ENCODE measurements at places on chromosomes 16 and 17.

DNA sequence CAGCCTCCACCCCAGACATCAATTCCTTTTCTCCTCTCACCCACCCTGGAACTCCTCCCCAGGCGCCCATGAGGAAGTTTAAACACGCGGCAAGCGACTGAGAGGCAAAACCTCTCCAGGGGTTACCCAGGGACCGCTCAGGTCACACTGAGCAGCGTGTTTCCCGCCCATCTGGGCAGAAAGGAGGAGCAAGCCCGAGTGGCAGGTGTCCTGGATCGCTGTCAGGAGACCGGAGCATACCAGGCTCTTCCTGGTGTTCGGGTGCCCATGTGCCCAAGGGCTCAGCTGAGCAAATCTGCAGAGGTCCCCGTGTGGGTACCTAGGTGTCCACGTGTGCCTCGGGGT lies 491 bp downstream of the SLC25A19 start:
- peak; percentile 68 for DNase-seq

DNA sequence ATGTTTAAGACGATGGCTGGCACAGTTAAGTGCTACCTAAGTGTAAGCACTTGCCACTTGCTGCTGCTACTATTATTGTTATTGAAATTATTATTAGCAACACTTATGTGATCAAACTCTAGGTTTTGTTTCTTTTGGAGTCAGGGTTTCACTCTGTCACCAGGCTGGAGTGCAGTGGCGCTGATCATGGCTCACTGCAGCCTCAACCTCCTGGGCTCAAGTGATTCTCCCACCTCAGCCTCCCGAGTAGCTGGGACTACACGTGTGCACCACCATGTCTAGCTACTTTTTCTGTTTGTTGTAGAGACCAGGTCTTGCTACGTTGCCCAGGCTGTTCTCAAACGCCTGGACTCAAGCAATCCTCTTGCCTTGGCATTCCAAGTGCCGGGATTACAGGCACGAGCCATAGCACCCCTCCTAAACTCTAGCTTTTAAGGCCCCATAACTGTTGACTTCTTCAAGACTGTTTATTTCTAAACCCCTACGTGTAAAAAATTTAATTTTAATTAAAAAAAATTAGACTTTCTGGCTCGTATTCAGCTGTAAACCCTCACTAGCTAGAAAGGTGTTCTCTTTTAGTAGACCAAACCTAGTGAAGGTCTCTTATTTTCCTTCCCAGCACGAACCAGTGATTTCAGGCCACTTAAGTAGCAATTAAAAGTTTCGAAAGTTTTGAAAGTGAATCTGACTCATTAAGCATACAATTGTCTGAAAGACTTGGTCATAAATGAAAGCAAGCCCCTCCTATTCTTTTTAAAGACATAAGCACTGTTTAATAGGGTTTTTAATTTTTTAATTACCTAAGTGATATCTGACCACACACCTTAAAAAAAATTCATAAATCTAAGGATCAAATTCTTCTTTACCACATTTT lies 11.7 kb upstream of the SCNN1B start:
- no peak for DNase-seq

- DNase-seq: no peak
Observed at GRCh38 chr16:86477642-86478041, 32.7 kb upstream of the FOXF1 start.

DNA sequence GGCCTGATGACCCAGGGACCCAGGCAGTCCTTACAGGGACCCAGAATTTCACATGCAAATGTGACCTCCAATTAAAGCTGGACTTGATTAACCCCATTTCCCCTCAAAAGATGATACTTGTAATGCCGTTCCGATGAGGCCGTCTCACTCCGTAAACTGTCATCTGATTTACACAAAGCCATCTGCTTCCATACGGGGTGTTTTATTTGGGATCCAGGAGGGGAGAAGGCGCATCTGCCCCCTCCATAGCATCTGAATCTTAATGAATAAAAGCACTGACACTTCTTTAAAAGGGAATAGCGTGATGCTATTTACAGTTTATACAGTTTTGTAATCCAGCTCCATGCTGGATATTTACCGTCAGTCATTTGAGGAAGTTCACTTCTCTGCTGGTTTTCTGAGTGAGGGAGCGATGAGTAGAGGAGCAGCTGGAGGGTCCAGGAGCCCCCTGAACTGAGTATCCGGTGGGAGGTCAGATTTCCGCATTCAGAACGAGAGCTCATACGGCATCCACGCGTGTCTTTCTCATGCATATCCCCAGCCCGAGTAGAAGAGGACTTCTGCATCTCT lies 452.7 kb downstream of the WWOX start:
- DNase-seq: no peak

GRCh38 chr17:39209317-39210092 lies 9.4 kb downstream of the RPL19 start:
- DNase-seq: peak; percentile 35

DNA sequence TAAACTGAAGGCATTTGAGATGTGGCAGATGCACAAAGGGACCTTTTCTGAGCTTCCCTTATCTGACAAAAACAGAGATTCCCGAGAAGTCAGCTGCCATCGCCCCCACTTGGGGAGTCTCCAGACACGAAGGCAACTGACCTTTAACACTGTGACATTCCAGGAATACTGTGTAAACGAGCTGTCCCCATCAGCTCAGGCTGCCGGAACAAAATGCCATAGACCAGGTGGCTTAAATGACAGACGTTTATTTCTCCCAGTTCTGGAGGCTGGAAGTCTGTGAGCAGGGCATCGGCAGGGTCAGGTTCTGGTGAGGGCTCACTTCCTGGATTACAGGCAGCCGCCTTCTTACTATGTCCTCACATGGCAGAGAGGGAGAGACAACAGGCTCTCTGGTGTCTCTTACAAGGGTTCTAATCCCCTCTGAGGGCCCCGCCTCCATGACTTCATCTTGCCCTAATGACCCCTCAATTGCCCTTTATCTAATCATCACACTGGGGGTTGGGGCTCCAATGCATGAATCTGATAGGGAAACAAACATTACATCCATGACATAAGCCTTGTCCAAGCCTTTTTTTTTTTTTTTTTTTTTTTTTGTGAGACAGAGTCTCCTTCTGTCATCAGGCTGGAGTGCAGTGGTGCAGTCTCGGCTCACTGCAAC lies 178.5 kb upstream of the RPL38 start:
- DNase-seq: no peak

DNA sequence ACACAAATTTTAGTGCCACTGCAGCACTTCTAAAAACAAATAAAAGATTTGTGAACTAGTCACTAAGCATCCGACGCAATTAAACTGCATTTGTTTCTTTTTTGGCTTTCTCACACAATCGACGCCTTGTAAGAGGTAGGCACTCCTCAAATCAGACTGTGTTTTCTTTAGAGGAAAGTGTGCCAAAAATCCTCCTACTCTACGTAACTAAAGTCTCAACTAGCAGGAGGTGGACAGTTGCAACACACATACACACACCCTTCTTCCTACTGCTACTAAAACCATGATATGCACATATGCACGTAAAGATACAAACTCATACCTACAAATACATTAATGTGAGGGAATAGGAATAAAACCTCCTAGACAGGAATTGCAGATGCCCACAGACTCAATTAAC lies 844.7 kb upstream of the SOX9 start:
- no peak for DNase-seq

DNA sequence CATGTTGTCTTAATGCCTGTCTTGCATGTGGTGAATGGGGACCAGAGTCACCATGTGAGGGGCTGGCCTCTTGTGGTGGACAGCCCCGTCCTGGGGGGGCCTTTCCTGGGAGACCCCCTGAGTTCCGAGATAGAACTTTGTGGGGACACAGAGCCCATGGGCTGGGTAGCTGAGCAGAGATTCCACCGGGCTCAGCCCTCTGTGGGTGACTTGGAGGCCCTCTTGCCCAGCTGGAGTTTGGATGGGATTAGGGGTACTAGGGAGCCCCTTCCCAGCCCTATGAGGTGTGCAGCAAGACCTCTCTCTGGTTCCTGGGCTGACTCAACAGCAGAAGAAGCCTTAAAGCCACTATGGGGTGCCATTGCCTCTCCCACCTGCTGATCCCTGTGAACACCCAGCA lies 38.1 kb downstream of the MRC2 start:
- DNase-seq: no peak

GRCh38 chr16:66706506-66706880 lies 9.9 kb upstream of the CMTM4 start:
- no peak for DNase-seq

DNA sequence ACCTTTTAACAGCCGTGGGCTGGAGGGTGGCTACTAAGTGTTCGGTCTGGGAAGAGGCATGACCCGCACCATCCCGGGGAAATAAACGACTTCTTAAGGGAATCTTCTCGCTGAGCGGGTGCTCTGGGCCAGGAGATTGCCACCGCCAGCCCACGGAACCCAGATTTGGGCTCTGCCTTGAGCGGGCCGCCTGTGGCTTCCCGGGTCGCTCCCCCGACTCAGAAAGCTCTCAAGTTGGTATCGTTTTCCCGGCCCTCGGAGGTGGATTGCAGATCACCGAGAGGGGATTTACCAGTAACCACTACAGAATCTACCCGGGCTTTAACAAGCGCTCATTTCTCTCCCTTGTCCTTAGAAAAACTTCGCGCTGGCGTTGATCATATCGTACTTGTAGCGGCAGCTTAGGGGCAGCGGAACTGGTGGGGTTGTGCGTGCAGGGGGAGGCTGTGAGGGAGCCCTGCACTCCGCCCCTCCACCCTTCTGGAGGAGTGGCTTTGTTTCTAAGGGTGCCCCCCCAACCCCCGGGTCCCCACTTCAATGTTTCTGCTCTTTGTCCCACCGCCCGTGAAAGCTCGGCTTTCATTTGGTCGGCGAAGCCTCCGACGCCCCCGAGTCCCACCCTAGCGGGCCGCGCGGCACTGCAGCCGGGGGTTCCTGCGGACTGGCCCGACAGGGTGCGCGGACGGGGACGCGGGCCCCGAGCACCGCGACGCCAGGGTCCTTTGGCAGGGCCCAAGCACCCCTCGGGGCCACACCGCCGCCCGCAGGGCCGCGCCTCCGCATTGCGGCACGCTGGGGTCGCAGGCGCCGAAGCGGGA lies 3.6 kb upstream of the CBX4 start:
- DNase-seq: peak; percentile 25

GRCh38 chr16:11836650-11837244 lies 14.6 kb downstream of the RSL1D1 start:
- DNase-seq: no peak

- no peak for DNase-seq
Observed at GRCh38 chr16:47727131-47727530, 266.0 kb downstream of the PHKB start.

DNA sequence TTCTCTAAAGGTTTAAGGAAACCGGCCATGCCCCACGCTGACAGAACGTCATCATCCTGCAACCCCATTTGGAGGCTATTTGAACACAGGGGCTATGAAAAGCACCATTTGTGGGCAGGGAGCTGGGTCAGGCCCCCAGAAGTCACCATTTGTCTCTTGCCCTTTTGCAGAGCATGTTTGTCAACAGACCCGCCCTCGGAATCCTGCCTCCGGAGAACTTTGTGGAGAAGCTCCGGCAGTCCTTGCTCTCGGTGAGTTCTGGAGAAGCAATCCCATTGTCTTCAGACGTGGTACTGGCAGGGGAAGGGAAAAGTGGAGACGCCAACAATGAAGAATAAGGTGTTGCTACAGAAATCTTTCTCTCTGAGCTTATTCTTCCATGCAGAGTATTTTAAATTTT lies 33.5 kb downstream of the TMEM186 start:
- DNase-seq: no peak

DNA sequence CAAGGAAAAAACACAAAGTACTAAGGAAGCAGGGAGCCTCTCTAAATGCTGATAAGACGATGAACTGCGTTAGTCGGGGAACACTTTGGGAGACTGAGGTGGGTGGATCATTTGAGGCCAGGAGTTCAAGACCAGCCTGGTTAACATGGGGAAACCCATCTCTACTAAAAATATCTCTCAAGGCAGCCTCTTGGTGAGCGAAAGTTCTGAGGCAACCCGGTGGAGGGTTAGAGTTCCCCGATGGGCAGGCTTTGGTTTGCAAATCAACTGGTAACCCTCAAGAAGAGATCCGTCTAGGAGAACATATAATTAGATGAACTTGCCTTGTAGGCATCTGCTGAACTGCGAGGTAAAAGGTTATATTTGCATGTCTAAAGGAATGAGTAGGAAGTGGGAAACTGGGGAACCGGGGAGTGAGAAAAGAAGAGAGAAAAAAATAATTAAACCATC lies 44.6 kb downstream of the WSB1 start:
- DNase-seq: no peak

DNA sequence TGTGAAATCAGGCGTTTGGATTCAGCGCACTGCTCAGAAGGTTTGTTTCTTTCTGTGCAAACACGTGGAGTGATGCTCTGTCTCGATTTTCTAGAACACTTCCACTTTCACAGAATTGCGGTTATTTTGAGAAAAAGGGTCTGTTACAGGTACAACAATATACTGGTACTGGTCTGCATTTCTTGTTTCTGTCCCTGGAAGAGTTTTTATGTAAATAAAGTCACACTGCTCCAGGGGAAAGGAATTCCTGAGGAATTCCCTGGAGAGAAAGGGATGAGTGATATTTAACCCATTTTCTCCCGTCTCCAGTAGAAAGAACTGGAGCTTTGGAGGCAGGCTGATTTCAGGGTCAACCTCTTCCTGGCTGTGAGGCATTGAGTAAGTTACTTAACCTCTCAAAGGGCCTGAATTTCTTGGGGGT lies 16.2 kb upstream of the RMI2 start:
- DNase-seq: no peak

DNA sequence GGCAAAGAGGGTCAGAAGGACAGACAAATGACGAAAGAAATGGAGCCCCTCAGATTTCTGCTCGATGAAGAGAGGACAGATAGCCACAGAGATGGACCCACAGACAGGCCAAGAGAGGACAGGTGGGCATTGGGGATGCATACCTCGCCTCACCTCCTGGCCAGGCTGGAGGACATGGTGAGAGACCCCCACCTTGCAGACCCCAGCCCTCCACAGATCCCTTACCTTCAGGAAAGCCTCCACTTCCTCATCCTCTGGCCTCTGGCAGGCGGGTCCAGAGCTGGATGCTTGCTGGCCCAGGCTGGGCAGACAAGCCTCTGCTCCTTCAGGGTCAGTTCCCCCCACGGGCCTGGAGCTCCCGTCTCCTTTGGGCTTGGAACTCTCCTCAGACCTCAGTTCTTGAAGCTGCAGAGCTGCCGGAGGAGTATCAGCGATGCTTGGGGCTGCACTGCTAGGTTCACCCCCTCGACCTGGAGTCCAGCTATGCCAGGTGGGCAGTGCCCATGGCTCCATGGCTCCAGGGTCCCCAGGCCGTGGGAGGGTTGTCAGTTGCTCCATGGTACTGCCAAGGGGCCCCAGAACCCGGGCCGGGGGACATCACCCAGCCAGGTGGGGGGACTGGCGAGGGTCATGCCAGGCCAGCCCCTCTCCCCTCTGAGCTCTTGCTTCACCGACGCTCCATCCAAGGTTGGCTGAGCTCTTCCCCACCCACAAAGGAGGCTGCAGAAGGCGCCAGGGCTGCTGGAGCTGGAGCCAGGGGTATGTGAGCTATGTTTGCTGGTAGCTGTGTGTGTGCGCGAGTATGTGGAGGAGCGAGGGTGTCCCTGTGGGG lies 1.0 kb downstream of the TSPOAP1 start:
- DNase-seq: no peak
